ENCODE measurements at places on chromosomes 16 and 17.

- DNase-seq: no peak
Observed at GRCh38 chr16:87358696-87359095, 24.9 kb downstream of the FBXO31 start.

- DNase-seq: no peak
Observed at GRCh38 chr17:40321961-40322357, 13.0 kb downstream of the RARA start.

GRCh38 chr17:67019809-67020208, 24.5 kb upstream of the CACNG1 start:
- DNase-seq: no peak

DNA sequence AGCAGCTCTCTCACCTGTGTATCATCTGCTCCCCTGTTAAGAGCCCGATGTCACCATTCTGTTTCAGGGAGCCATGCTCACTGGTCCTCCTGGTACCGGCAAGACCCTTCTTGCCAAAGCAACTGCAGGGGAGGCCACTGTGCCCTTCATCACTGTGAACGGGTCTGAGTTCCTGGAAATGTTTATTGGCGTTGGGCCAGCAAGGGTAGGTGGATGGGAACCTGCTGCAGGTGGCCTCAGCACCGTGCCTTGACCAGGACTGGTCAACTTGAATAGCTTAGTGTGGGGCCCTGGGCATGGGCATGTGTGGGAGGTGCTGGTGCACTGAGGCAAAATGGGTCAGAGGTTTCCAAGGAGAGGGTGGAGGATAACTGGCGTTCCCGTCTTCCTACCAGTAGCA, 28.5 kb downstream of the DBNDD1 start:
- no peak for DNase-seq

DNA sequence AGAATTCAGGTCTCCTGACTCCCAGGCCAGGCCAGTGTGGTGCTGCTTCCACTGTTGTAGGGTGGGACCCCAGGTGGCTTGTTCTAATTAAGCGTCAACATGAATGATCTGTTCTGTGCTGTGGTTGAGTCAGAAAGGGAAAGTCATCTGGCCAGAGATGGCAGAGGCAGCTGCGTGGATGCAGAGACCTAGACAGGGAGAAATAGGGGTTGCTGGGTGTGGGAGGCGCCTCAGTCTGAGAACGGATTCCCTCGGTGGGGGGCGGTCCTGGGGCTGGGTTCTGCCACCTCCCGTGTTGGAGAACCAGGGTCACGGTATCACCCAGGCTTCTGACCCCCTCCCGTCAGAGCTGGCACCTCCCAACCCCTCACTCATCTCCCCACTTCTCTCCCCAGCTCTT, 5.6 kb downstream of the FBRS start:
- no peak for DNase-seq

DNA sequence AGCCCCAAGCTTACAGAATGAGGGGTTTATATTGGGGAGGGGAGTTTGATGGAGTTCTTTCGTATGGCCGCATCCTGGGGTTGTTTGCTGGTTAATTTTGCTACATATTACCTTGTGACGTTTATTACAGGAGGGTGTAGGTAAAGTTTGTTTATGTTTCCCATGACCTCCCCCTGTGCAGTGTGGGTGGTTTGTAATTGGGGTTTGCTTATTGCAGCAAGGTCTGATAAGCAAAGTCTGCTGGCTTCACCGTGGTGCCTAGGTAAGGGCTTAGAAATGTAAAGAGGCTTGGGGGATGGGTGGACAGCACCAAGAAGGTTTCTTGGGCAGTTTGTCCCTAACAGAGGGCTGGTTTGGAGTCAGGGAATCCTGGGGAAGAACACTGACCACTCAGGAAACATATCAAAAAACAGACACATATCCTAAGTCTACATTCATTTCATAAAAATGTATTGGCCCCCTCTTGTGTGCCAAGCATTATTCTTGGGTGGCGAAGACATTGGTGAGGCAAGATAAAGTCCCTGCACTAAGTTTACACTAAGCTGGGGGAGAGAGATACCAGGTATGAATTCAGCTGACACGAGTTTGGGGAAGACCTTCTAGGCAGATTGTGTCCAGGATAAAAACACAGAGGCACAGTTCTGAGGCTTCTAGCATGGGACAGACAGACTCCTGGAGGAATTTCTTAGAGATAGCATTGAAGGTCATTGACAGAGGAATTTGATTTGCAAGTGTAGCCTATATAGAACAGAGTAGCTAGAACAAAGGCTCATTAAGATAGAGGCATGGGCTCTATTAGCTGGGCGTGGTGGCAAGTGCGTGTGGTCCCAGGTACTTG, 9.5 kb downstream of the ZNF764 start:
- no peak for DNase-seq

DNA sequence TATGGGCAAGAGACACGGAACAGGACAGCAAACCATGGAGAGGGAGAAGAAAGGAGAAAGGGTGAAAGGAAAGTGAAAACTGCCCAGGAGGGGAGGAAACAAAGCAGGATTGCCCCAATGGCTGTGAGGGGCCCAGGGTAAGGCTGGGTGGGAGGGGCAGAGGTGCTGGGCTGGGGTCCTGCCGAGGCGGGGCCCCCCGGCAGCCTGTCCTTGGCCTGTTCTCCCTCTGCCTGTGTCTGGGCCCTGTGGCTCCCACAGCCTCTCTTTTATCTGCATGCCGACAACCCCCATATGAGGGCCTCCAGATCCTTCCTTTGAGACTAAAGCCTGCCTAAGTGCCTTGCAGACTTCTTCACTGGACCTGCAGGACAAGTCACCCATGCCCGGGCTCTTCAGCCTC, 15.5 kb downstream of the ZNHIT3 start:
- no peak for DNase-seq

GRCh38 chr17:66580184-66580955, 254.5 kb upstream of the CACNG5 start:
- no peak for DNase-seq

GRCh38 chr17:80260791-80261158, at the start of gene RNF213:
Gene RNF213 (plus strand): TSS chr17:80260852. CDS start chr17:80263682, 2,830 bp downstream.
- DNase-seq: no peak
